ENCODE measurements at places on chromosomes 7 and 10.

- no peak for DNase-seq
Measured at GRCh38 chr10:99619090-99619800, 994 bp downstream of the SLC25A28 start.

- DNase-seq, result no peak
Measured at GRCh38 chr7:142413280-142414000, 155.6 kb upstream of the PRSS58 start.

GRCh38 chr10:122163174-122164022, 107.7 kb upstream of the BTBD16 start:
- no peak for DNase-seq

DNA sequence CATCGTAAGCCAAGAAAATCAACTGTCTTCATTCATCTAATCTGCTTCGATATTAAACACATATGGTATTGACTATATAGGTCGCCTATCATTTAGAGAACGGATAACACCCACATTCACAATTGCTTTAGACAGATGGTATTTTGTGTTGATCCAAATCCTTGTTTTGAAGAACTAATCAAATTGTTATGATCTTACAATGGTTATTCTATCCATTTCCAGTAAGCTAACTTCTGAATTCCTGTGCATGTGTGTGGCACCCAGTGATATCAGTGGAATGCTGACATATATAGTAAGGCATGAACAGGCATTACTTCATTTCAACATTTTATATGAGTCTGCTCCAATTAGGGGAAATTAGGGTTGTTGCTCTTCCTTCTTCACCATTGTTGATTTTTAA, 98.8 kb downstream of the SEMA3E start:
- no peak for DNase-seq

DNA sequence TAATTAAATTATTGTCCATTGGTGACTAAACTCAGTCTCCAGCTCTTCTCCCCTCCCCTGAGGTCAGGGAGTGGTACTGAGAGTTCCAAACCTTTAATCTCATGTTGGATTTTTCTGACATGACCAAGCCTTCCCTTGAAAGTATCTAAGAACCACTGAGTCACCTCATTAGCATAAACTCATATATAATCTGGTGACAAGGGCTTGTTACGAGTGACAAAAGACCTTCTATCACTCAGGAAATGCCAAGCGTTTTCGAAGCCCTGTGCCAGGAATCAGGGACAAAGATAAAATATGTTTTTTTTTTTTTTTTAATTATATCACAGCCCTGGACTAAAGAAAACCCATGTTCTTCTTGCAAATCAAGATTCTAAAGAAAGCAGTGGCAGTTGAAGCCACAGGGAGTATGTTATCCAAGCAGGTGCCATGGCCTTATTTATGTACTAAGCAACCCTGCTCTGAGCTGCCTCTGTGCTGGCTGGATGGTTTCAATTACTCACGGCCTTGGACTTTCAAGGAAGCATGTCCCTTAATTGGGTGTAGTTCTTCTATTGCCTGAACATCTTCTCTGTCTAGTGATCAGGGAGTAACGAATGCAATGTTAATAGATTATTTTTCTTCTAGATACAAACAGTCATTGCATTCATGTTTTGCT, 169.0 kb upstream of the PRKCQ start:
- DNase-seq, result no peak

GRCh38 chr10:31129271-31129670, 97.6 kb upstream of the ZNF438 start:
- no peak for DNase-seq

DNA sequence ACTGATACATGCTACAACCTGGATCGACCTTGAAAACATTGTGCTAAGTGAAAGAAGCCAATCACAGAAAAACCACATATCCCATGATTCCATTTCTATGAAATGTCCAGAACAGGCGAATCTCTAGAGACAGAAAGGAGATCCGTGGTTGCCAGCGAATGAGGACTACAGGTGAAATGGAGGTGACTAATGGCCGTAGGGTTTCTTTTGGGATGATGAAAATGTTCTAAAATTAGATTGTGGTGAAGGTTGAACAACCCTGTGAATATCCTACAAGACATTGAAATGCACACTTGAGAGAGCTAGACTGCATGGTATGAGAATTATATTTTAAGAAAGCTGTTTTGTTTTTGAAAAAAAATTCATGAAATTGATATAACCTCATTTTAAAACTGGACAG, 188.5 kb upstream of the PLXNA4 start:
- no peak for DNase-seq

DNA sequence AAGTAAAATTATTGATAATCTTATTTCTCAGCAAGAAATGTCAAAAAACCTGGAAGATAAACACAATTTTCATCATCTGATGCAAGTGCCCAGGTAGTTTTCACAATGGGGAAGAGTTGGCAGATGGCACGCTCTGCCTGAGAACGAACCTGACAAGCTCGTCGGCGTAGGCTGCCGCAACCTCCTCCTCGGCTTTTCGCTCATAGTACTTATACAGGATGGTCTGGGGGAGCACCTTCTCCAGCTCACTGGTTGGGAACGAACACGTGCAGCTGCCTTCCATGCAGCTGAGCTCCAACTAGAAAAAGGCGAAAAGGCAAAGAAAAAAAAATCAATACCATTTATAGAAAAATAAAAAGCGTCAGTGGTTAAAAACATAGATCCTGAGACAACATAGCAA, 68.9 kb downstream of the RNF216 start:
- DNase-seq, result no peak

- DNase-seq, result no peak
Measured at GRCh38 chr10:6995341-6995740, 415.3 kb upstream of the PRKCQ start.

DNA sequence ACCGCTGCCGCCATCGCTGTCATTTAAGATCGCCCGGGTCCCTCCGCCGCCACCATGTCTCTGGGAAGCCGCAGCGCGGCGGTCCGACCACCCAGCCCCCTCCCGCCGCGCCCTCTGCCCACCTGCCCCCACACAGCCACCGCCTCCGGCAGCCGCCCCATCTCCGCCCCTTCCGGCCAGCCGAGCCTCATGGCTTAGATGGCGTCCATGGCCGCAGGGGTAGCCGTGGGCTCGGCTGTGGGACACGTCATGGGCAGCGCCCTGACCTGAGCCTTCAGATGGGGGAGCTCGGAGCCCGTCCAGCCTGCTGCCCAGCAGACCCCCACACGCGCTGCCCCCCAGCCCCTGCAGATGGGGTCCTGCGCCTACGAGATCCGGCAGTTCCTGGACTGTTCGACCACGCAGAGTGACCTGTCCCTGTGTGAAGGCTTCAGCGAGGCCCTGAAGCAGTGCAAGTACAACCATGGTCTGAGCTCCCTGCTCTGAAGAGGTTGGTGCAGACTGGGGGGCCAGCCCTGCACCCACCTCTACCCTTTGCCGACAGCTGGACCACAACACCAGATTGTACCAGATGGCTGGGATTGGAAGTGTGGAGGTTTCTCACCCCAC, 38.0 kb upstream of the TARP start:
- no peak for DNase-seq

GRCh38 chr10:1698185-1698584, 39.1 kb downstream of the ADARB2 start:
- no peak for DNase-seq

GRCh38 chr10:118746246-118746645, 8.5 kb downstream of the CACUL1 start:
- no peak for DNase-seq

DNA sequence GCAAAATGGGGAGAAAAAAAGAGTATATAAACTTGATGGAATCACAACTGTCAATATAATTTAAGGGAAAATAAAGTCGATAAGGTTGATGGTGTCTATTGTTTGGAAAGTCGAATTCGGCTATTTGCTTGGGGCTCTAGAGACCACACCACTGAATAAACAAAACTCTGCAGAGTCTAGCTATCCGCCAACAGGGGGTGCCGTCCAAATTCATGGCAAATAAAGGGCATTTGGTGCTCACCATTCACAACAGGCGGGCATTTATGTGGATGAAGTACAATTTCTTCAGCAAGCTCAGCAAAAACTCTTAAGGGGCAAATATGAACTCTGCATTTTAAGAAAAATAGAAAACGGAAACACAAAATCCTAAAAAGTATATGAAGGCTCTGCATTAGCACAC, 23.3 kb downstream of the CD36 start:
- DNase-seq, result no peak

- DNase-seq, result no peak
Measured at GRCh38 chr7:732556-732955, 5.5 kb upstream of the PRKAR1B start.

GRCh38 chr7:138842111-138842510, 44.1 kb upstream of the ATP6V0A4 start:
- DNase-seq, result no peak

DNA sequence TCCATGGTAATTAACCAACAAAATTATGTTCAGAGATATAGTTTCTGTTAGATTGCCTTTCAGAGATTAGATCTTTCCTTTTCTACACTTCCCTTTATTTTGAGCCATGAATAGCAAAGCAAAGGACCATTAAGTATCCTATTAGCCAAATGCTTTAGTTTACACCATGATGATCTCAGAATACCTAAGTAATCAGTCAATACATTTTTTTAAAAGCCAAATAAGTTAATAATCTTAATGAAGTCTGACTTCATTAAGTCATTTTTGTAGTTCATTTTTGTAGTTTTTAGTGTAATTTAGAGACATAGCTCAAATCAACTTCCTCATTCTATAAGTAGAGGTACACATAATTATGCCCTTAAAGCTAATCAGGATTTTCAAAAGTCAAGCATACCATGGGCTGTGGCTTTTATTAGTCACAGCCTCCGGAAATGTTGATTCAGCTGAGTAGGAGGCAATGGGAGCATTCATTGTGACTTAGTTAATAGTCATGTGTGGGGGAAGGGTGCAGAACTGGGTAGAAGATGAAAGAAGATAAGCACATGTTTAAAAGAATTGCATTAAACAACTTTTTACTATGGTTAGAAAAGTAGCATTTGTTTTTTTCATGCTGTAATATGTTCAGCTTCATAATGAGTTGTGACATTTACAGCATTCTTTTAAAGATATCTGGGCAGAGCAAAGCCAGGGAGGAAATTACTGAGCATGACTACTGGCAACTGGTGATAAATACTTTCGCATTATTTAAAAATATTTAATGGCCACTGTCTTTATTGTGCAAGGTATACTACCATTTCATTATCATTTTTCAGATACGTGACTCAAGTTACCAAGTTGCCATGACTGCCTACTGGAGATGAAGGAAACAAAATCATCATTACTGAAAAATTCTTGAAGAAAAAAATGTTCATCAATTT, 57.3 kb upstream of the CCDC71L start:
- peak; percentile 23 for DNase-seq

DNA sequence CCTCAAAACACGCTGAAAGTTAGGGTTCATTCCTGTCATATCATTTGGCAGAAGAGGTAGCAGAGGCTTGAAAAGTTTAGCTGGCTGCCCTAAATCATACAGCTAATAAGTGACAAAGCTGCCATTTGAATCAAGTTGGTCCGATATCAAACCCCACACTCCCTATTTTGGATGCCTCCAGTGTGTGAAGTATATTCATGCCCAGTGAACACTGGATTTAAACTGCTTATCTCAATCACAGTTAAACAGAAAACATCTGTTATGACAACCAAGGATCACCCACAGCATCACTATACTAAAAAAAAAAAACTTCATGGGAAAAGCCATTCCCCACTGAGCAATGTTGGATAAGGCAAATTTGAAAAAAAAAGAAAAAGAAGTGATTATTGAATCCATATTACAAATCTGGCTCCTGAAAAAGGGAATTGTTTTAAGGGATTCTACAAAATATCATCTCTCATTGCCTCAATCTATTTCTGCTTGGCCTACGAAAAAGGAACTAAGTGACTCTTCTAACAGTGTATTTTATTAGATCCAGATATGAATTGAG, 48.3 kb downstream of the ABCB1 start:
- DNase-seq, result no peak

DNA sequence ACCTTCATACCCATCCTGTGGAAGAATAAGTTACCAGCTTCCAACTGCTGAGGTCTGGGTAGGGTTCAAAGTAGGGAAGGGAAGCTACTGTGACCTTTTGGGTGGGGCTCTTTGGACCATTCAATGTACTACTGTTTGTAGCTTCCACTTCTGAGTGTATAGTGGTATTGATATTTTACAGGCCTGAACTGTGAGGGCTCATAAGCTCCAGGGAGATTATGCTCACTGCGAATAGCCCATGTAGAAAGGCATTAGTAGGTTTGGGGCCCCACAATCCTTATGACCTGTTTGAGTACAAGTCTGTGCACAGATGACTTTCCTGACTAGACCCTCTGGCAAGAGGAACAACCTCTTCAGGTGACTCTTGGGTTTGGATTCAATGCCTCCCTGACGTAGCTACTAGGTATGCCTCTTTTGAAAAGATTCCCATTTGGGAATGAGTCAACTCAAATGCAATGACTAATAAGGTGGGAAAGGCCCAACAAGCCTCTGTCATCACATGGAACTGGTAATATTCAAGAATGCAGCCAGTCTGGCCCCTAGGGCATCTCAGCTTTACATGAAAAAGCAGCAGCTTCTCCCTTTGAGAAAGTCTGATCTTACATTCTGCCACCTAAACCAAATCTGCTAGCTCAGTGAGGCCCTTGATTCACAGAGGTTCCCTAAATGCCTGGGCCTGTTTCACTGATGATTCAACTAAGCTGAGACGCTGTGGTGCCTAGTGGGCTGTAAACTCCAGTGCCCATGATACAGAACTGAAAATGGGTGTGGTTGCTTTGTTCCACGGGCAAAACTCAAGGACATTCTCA, 79.8 kb downstream of the ABI1 start:
- DNase-seq, result no peak

DNA sequence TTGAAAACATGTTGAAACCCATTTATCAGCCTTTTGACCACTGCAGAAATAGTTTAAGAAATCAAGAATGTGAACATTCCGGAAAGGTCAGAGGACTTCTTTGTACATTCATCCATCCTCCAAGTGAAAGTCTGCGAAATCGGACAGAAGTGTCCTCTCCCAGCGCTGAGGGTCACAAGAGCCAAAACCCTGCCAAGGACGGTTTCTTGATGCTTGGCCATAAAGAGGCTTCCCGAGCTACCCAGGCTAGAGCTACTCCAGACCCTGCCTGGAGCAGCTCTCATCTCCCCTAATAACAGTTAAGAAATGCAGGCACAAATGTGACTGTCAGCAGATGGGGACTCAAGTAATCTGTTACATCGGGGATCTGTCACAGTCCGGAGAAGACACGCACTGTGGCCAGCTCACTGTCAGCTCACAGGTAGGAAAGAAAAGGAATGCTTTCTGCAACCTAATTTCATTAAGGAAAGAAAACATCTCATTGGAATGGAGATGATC, 4.5 kb upstream of the CYTH3 start:
- DNase-seq, result no peak

GRCh38 chr7:27952456-27953285, 212.7 kb downstream of the TAX1BP1 start:
- no peak for DNase-seq

GRCh38 chr10:1043532-1043995, 5.4 kb downstream of the IDI1 start:
- DNase-seq, result no peak

- no peak for DNase-seq
Measured at GRCh38 chr10:77798940-77799339, 127.6 kb downstream of the DLG5 start.

DNA sequence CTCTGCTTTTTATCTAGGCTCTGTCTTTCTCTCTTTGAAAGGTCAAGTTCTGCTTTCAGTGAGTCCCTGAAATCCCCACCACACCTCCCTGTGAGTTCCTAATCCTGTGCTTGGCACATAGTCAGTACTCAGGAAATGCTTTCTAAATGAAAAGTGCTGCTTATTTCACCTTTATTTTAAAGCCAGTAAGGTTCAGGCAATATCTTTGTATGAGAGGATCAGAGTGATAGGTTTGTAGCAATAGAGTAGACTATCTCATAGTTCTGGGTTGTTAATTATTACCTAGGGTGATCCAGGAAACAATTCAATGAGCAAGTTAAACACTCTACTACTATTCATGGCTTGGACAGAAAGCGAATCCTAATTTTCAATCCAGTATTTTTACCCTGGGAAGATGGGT, 7.4 kb upstream of the LAMB1 start:
- no peak for DNase-seq
